Stimulated activated CD8-positive, alpha-beta memory T cell treated with anti-CD3 and anti-CD28 coated beads, Interleukin-15, amount 100 ng/mL, for 1 hour (primary cell): ENCODE measurements at places on chromosomes 13 and 19.

DNA sequence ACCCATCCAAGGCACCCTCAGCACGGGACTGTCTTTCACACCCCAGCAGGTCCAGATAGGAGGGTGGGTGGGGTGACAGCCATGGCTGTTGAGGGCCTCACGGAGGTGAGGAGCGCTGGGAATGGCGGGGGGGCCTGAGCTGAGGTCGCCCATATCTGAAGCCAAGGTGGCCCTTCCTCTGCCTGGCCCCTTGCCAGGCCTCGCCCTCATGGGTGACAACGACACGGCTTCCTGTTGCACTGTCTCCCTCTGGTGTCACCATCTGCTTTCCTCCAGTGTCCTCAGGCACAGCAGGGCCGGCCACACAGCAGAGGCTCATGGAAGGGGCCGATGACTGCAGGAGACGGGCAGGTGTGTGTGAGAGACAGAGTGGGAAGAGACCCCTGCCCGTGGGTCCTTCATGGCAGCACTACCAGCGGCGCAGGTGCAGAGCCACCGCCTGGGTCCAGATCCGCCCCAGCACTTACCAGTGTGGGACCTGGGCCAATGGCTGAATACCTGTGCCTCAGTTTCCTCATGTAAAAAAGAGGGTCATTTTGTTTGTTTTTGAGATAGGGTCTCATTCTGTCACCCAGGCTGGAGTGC is 8.1 kb upstream of the NKPD1 start:
- no peak for DNase-seq

- DNase-seq: no peak
Measured at GRCh38 chr13:23570099-23570920, at the start of gene TNFRSF19. TNFRSF19 (plus strand) TSS chr13:23570412; CDS start chr13:23590184, 19,772 bp downstream.

DNA sequence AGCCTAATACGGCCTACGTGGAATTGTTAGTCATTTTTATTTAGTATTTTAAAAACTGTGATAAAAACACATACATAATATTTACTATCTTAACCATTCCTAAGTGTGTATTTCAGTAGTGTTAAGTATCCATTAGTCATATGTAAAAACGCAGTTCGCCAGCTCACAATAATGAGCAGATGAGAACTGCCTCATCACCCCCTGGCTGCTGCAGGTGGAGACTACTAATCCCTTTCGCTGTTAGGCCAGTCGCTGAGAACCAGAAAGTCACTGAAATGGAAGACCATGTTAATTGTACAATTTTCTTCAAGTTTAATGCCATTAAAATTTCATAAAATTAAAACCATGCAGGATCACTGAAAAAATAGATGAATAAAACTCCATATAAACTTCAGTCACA is 1.6 kb downstream of the ESD start:
- DNase-seq: no peak

DNA sequence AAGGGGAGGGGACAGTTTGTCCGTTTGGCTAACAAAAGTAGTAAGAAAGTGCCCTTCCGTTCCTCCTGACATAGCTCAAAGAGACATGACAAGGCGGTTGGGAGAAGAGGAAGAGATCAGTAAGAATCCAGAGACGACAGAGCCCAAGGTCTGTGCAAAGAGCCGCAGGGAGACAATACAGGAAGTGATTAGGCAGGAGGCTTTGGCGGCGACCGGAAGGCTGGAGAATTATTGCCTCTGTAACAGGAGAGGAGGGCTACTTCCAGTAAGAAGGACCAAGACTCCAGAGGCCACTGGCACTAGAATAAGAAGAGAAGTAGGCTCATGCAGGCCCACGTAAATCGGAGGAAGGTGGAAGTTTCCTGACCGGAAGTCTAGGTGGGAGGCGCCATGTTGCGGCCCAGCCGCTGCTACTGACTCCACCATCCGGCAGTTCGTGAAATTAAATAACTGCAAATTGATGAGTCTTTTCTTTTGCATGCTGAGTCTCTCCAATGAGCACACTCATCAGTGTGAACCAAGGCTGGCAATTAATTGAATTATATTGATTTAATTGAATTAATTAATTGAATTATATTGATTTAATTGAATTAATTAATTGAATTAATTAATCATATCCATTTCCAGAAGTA is 9.9 kb downstream of the RFX2 start:
- no peak for DNase-seq

- no peak for DNase-seq
Measured at GRCh38 chr13:94542917-94543316, 53.0 kb downstream of the TGDS start.

GRCh38 chr13:60654415-60654814 is 257.4 kb downstream of the TDRD3 start:
- DNase-seq: no peak

DNA sequence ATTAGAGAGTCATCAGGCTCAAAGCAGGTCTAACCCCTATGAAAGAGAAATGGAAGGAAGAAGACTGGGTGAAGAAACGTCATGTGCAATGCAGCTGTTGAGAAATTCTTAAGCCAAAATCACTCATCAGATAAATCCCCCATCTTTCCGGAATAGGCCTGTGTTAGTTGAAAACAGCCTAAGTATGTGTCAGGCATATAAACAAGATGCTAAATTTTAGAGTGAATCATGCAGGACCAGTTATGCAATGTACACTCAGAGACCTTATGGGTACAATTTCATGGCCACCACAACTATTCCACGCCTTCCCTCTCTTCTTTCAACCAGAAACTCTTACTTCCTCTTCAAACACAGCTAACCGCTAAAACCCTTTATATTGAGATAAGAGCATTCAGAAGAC is 717.7 kb upstream of the ATXN8OS start:
- no peak for DNase-seq
